ENCODE measurements at places on chromosomes 3 and 15. TPM values are rescaled to one million over a fixed set of nuclear protein-coding genes. Genes with fewer than 3 reads are reported as not detected.

- peak; percentile 28 for DNase-seq
Observed at GRCh38 chr15:74156678-74157411, 16.7 kb upstream of the ISLR start.

The SLC28A2 gene
- total RNA-seq: not detected

DNA sequence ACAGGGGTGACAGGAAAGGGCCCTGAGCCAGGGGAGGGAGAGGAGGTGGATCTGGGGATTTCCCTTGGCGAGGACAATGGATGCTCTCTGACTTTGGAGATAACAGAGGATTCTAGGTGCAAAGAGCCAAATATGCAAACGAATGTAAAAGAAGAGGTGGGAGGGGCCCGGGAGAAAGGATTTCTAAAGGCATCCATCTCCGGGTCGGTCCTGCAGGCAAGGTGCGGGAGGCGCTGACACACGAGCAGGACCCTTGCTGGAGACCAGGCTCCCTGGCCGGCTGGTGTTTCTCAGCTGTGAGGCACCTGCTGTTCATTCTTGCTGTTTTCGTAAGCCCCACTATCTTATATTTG lies 115.2 kb upstream of the TLE3 start:
- no peak for DNase-seq

The P2RY12 gene
- not detected for total RNA-seq

The HYAL3 gene
- total RNA-seq: 7.4 TPM

The SCAANT1 gene
- total RNA-seq: not detected

GRCh38 chr15:98754657-98755022 lies 106.3 kb downstream of the IGF1R start:
- DNase-seq: no peak

GRCh38 chr3:24596626-24597025 lies 102.0 kb upstream of the THRB start:
- DNase-seq: no peak

The RTF1 gene
- total RNA-seq: 21.2 TPM

The OSBPL10 gene
- 15.5 TPM for total RNA-seq

The VIPR1 gene
- not detected for total RNA-seq

DNA sequence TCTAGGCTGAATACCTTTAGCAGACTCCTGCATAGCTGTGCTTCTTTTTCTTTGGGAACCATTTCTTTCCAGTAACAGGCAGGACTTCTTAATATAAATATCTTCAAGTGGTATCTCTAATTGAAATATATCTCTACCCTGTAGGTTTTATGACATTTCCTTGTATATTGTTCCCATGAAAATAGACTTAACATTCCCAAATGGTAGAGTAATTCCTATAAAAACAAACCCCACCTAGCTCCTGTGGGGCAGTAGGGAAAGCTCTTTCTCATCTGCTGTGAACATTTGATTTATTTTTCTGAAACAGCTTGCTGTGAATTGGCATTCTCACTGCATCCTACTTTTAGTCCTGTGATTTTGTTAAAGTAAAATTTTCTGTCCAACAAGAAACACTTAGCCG lies 20.8 kb downstream of the SELENOT start:
- no peak for DNase-seq

The STRA6 gene
- total RNA-seq: not detected

The ULK4 gene
- total RNA-seq: 2.0 TPM

The LIPH gene
- not detected for total RNA-seq

DNA sequence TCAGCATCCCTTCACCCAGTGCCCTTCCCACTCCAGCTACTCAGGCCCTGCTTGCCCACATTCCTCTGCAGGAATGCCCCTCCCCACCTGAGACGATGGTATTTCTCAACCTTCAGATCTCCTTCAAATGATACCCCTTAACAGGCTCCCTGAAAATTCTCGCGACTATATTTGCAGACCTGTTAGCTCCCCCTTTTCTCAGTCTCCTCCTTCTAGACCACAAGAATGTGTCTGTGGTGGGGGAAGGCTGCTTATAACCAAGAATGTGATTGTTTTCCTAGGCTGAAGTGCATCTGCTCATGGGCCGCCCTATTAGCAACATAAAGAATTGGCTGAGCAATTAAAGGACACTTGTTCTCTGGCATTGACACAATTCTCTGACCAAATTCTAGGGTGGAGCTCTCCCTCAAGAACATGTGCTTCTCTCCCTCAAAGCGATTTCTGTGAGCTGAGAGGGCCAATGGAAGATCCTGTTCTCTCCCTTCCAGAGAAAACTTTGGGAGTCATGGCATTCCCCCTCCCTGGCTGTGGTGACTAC lies 19.1 kb upstream of the LIMD1 start:
- peak; percentile 94 for DNase-seq

Data from myocyte (in vitro differentiated cells).